ENCODE measurements at places on chromosomes 4 and X. TPM values are rescaled to one million over a fixed set of nuclear protein-coding genes. Genes with fewer than 3 reads are reported as not detected.

DNA sequence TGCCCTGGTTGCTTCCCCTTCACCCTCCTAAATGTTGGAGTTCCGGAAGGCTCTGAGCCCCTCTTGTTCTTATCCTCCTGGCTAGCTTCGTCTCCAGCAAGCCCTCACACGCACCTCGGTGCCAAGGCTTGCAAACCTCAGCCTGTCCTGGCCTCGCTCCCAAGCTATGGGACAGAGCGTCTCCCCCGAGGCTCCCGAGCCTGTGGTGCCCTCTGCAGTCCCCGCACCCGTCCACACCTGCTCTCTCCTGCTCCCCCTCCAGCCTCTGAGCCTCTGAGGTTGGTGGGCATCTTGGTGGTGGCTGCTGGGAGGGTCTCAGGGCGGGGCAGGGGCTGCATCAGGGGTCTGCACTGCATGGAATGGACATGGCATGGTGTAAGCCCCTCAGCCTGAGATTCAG, 63.2 kb downstream of the TRMT44 start:
- H3K36me3 ChIP-seq, result no peaks in the 10 kb centered on the region
- H3K27me3 ChIP-seq, result no peaks in the 10 kb centered on the region
- no peak overlapping the region for H3K27ac ChIP-seq
- DNase-seq, result no peak
- H3K4me1 ChIP-seq, result peaks cover 21% of the 10 kb centered on the region

- no peak for DNase-seq
- H3K4me1 ChIP-seq, result no peaks in the 10 kb centered on the region
- H3K4me3 ChIP-seq, result no peak overlapping the region
- no peaks in the 10 kb centered on the region for H3K27me3 ChIP-seq
Measured at GRCh38 chrX:37922928-37923327, 75.6 kb upstream of the DYNLT3 start.

- no peaks in the 10 kb centered on the region for H3K4me1 ChIP-seq
- H3K4me3 ChIP-seq, result no peak overlapping the region
- no peaks in the 10 kb centered on the region for H3K36me3 ChIP-seq
- no peaks in the 10 kb centered on the region for H3K27me3 ChIP-seq
- DNase-seq, result no peak
- no peak overlapping the region for H3K27ac ChIP-seq
Measured at GRCh38 chr4:90606781-90607180, 479.6 kb downstream of the CCSER1 start.

DNA sequence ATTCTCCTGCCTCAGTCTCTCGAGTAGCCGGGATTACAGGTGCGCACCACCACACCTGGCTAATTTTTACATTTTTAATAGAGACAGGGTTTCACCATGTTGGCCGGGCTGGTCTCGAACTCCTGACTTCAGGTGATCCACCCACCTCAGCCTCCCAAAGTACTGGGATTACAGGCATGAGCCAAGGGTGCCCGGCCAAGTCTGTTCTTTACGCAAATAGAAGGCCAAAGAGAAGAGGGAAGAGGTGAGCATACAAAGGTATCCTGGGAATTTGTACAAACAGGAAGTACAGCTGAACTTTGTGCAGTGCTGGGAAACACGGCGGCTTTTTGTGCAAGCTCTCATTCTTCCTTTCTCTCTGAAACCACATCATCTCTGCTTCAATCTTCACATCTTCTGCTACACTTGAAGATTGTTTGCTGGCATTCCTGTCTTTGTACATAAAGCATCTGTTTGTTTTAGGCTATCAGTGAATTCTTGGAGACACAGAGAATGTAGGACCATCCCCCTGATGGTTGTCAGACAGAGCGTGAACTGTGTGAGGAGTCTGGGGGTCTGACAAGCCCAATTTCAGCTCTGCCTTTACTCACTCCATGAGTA, 71.9 kb upstream of the PRSS48 start:
- H3K36me3 ChIP-seq, result no peaks in the 10 kb centered on the region
- DNase-seq, result no peak
- peaks cover under 1% of the 10 kb centered on the region for H3K4me1 ChIP-seq
- H3K4me3 ChIP-seq, result no peak overlapping the region
- H3K27ac ChIP-seq, result no peak overlapping the region
- no peaks in the 10 kb centered on the region for H3K27me3 ChIP-seq

- no peaks in the 10 kb centered on the region for H3K4me1 ChIP-seq
- DNase-seq, result peak; percentile 55
- H3K27me3 ChIP-seq, result no peaks in the 10 kb centered on the region
- no peaks in the 10 kb centered on the region for H3K36me3 ChIP-seq
Measured at GRCh38 chrX:19544693-19545305, 29.5 kb upstream of the MAP3K15 start.

GRCh38 chr4:16018841-16019240, 55.9 kb upstream of the FGFBP2 start:
- DNase-seq, result no peak
- no peak overlapping the region for H3K27ac ChIP-seq
- H3K36me3 ChIP-seq, result peaks cover 5% of the 10 kb centered on the region
- H3K27me3 ChIP-seq, result no peaks in the 10 kb centered on the region
- no peak overlapping the region for H3K4me3 ChIP-seq
- H3K4me1 ChIP-seq, result no peaks in the 10 kb centered on the region

GRCh38 chrX:118239178-118239870, 106.6 kb upstream of the WDR44 start:
- H3K4me3 ChIP-seq, result no peak overlapping the region
- H3K4me1 ChIP-seq, result no peaks in the 10 kb centered on the region
- no peak for DNase-seq
- H3K27ac ChIP-seq, result no peak overlapping the region
- no peaks in the 10 kb centered on the region for H3K27me3 ChIP-seq

- no peak for DNase-seq
- no peak overlapping the region for H3K4me3 ChIP-seq
Measured at GRCh38 chr4:101295691-101296090, 51.6 kb downstream of the PPP3CA start.

GRCh38 chr4:60039908-60040307, 1160.2 kb upstream of the ADGRL3 start:
- no peaks in the 10 kb centered on the region for H3K27me3 ChIP-seq
- H3K4me3 ChIP-seq, result no peak overlapping the region
- DNase-seq, result no peak
- H3K27ac ChIP-seq, result no peak overlapping the region
- no peaks in the 10 kb centered on the region for H3K4me1 ChIP-seq
- H3K36me3 ChIP-seq, result no peaks in the 10 kb centered on the region

GRCh38 chr4:27861381-27861787, 1000.7 kb downstream of the STIM2 start:
- H3K27ac ChIP-seq, result no peak overlapping the region
- H3K27me3 ChIP-seq, result no peaks in the 10 kb centered on the region
- no peak overlapping the region for H3K4me3 ChIP-seq
- peak; percentile 82 for DNase-seq

- H3K4me3 ChIP-seq, result no peak overlapping the region
- no peak for DNase-seq
- H3K36me3 ChIP-seq, result no peaks in the 10 kb centered on the region
- H3K27ac ChIP-seq, result no peak overlapping the region
- H3K27me3 ChIP-seq, result no peaks in the 10 kb centered on the region
Measured at GRCh38 chr4:185276036-185276435, 66.6 kb downstream of the SNX25 start.

GRCh38 chr4:26447378-26447777, 42.9 kb downstream of the CCKAR start:
- H3K27ac ChIP-seq, result no peak overlapping the region
- H3K4me1 ChIP-seq, result no peaks in the 10 kb centered on the region
- no peaks in the 10 kb centered on the region for H3K27me3 ChIP-seq
- H3K4me3 ChIP-seq, result no peak overlapping the region

- no peaks in the 10 kb centered on the region for H3K36me3 ChIP-seq
- no peak overlapping the region for H3K4me3 ChIP-seq
- H3K4me1 ChIP-seq, result no peaks in the 10 kb centered on the region
- no peak for DNase-seq
Measured at GRCh38 chrX:102129473-102129872, 4.0 kb downstream of the TCEAL2 start.

DNA sequence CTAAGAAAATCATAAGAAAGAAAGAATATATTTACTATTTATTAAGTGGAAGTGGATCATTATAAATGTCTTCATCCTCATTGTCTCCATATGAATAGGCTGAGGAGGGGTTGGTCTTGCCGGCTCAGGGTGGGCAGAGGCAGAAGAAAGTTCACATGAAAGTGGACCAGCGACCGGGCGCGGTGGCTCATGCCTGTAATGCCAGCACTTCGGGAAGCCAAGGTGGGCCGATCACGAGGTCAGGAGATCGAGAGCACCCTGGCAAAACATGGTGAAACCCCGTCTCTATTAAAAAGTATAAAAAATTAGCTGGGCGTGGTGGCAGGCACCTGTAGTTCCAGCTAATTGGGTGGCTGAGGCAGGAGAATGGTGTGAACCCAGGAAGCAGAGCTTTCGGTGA, 1145.4 kb downstream of the STIM2 start:
- DNase-seq, result no peak
- no peak overlapping the region for H3K27ac ChIP-seq
- no peak overlapping the region for H3K4me3 ChIP-seq
- H3K4me1 ChIP-seq, result peaks cover 13% of the 10 kb centered on the region
- H3K36me3 ChIP-seq, result no peaks in the 10 kb centered on the region
- H3K27me3 ChIP-seq, result no peaks in the 10 kb centered on the region

DNA sequence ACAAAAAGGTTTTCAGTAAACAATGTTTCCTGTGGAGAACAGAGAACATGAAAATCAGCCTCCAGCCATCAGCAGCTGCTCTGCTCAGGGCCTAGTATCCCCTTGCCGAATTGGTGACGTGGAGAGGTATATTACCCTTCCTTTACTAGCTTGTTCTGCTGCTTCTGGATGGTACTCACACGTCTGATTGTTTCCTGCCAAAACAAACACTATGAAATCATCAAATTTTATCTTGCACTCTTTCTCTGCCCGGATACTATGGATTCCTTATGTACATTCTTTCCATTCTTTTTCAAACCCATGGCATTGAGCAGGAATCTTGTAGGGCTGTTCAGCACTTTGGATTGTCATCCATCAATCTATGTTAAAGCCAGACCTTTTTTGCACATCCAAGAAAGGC, 18.8 kb upstream of the METAP1 start:
- no peaks in the 10 kb centered on the region for H3K4me1 ChIP-seq
- no peak overlapping the region for H3K4me3 ChIP-seq
- H3K36me3 ChIP-seq, result no peaks in the 10 kb centered on the region
- H3K27ac ChIP-seq, result no peak overlapping the region

GRCh38 chrX:150870029-150870428, 28.4 kb downstream of the CD99L2 start:
- H3K27ac ChIP-seq, result no peak overlapping the region
- H3K27me3 ChIP-seq, result no peaks in the 10 kb centered on the region
- no peaks in the 10 kb centered on the region for H3K4me1 ChIP-seq
- DNase-seq, result no peak

DNA sequence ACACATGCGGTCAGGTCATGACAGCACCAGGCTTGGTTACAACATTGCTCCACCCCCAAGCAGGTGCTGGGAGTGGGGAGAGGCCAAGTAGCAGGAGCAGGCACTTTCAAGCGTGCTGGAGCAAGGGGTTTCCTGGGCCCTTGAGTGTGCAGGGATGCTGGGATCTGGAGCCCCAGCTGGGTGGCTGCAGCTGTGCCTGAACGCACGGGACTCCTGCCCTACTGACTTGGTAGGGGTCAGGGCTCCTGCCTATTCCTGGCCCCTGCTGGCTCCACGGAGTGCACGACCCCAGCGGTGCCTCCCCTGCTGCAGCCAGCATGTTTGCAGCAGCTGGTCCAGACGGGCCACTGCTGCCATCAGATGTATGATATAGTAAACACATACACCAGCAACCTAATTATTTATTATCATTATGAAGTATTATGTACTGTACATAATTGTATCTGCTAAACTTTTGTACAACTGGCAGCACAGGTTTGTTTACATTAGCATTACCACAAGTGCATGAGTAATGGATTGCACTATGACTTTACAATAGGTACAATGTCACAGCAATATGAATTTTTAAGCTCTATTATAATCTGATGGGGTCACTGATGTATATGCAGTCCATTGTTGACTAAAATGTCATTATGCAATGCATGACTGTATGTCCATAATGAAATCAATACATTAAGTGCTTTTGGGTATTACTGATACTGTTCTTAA, 620.6 kb downstream of the RAPGEF2 start:
- H3K27ac ChIP-seq, result no peak overlapping the region
- H3K27me3 ChIP-seq, result no peaks in the 10 kb centered on the region
- no peak overlapping the region for H3K4me3 ChIP-seq
- H3K36me3 ChIP-seq, result no peaks in the 10 kb centered on the region

DNA sequence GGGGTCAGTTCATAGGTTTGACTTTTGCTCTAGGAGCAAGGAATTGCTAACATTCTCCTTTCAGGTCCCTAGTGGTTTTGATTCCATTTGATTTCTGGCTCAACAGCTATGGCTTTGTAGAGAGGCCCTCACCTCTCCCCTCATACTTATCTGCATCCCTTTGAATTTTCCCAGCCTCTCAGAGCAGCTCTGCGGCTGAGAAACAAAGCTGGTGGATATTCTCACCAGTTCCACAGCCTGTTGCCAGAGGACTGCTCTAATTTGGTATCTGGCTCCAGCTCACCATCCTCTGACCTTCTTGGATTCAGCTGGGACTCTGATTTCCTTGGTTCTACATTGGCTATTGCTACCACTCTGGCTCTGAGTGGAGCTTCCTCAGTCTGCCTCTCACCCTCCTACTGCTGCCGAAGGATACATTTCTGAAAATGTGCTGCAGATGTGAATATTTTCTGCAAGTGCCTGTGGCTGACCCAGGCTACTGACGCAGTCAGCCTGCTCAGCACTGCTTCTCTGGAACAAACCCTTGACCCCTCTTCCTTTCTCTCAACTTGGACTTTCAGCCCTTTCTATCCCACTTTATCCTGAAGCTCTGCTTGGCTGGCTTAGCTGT, 110.9 kb upstream of the ENPEP start:
- H3K27ac ChIP-seq, result no peak overlapping the region
- H3K4me3 ChIP-seq, result no peak overlapping the region

GRCh38 chr4:17535906-17536305, 20.9 kb downstream of the CLRN2 start:
- DNase-seq, result no peak
- no peaks in the 10 kb centered on the region for H3K4me1 ChIP-seq
- H3K36me3 ChIP-seq, result no peaks in the 10 kb centered on the region

DNA sequence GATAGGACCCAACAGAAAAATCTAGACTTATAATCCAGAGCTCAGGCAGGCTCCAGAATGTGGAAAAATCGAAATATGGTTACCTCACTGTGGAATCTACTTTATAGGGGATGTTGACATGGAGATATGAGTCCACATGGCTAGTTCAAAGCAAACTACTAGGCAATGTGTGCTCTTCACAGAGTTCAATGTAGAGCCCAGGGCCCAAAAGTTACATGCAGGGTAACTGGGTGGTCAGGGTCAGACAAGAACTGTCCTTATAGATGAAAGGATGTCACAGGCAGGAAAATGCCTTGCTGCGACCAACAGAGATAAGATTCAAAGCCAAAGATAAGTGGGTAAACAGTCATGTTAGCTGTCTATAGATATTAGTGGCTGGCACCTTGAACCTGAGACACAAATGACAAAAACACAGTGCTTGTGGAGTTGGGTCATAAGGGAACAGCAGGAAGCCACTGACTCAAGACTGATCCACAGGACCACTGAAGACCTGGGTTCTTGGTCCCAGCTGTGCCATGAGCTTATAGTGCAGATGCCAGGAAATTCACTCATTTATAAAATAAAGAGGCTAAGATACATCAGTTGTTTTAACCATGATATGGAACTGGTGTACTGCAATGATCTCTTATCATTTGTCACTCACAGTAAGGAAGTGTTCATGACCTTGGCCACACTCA, 101.7 kb upstream of the MBNL3 start:
- no peaks in the 10 kb centered on the region for H3K36me3 ChIP-seq
- no peak for DNase-seq

The STK32B gene
- 2.6 TPM for total RNA-seq

The ZNF157 gene
- 1.4 TPM for total RNA-seq

The ZMYM3 gene
- total RNA-seq, result 50.8 TPM

The FAAH2 gene
- total RNA-seq, result 24.6 TPM

The HGFAC gene
- not detected for total RNA-seq

The TAF7L gene
- not detected for total RNA-seq

The LRAT gene
- 0.94 TPM for total RNA-seq

The PIN4 gene
- total RNA-seq, result 21.6 TPM

The PPP4R3C gene
- total RNA-seq, result not detected

The SLC7A11 gene
- total RNA-seq, result 9.6 TPM

The NPY2R gene
- 8.5 TPM for total RNA-seq

The NEK1 gene
- 12.1 TPM for total RNA-seq

Measured in neural progenitor cell (in vitro differentiated cells).